Stimulated activated CD4-positive, alpha-beta T cell treated with anti-CD3 and anti-CD28 coated beads, Interleukin-12 subunit alpha, Interleukin-12 subunit beta, amount 100 ng/mL, for 24 hours (primary cell): ENCODE measurements at places on chromosomes 6 and 20.
A peak's percentile ranks its signal among the peaks of the same experiment; 100 is the strongest.

DNA sequence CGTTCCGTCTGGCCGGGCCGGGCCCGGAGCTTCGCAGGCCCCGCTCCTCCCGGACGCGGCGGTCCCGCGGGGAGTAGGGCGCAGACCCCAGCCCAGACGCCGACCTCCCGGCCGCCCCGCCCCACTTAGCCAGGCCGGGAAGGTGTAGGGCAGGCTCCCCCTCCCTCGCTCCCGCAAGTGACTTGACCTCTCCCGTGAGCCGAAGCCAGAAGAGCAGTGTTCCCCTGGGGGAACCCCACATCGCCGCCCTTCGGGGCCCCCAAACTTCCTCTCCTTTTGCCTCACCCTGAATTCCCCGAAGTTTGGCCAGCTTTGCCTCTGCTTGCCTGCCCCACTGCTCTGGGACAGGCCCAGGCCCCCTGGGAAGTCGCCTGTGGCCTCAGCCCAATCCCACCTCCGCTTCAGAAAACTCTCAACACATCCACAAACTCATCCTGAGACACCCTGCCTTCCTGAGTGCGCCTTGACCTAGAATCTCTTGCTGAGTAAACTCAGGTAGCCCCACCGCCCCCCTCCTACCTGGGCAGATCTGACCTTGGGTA, 524 bp upstream of the NOL4L start:
- no peak for DNase-seq

DNA sequence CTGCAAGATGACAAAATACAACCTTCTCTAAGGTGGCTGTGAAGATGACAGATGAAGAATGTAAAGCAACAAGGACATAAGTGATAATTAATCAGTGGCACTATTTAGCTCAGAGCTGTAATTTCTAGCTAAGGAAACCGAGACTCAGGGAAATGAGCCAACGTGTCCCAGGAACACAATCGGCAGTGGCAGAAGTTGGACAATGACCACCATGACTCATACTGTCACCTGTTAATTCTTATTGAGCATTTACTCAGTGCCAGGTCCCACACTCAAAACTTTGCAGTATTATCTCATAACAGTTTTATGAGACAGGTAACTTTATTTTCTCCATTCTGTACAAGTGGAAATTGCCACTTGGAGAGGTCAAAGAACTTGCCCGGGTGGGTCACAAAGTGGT, 55.8 kb downstream of the LAMA4 start:
- no peak for DNase-seq

- DNase-seq: no peak
Observed at GRCh38 chr6:164005004-164005711, 590.6 kb downstream of the QKI start.

DNA sequence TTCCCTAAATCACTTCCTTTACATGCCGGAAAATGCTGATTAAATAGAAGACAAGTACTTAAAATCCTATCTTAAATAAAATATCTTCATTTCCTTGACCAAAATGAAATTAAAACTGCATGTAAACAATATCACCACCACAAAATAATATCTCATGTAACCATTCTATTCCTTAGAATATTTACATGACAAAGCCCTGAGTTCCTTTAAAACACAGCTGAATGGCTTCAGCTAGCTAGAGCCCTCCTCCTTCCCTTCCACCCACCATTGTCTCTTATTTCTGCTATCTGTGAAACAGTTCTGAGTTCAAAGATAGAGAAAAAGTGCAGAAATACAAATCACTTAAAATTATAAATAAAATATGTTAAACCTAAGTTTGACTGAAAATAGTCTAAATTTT, 103.1 kb downstream of the HIVEP2 start:
- no peak for DNase-seq

GRCh38 chr6:111800259-111800765, 72.9 kb downstream of the FYN start:
- no peak for DNase-seq

GRCh38 chr6:68880050-68880813, 245.2 kb downstream of the ADGRB3 start:
- DNase-seq: no peak

DNA sequence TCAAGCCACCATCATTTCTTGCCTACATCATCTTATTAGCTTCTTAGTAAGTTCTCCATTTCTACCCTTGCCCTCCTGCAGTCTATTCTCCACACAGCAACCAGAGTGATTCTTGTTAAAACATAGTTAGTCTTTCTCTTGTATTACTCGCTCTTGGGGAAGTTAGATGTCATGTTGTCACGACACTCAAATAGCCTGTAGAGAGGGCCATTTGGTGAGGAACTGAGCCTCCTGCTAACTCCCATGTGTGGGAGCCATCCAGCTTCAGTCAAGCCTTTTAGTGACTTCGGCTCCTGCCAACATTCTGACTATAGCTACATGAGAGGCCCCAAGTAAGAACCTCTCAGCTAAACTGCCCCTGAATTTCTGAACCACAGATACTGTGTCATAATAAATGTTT, 395.4 kb downstream of the CDC5L start:
- DNase-seq: no peak

DNA sequence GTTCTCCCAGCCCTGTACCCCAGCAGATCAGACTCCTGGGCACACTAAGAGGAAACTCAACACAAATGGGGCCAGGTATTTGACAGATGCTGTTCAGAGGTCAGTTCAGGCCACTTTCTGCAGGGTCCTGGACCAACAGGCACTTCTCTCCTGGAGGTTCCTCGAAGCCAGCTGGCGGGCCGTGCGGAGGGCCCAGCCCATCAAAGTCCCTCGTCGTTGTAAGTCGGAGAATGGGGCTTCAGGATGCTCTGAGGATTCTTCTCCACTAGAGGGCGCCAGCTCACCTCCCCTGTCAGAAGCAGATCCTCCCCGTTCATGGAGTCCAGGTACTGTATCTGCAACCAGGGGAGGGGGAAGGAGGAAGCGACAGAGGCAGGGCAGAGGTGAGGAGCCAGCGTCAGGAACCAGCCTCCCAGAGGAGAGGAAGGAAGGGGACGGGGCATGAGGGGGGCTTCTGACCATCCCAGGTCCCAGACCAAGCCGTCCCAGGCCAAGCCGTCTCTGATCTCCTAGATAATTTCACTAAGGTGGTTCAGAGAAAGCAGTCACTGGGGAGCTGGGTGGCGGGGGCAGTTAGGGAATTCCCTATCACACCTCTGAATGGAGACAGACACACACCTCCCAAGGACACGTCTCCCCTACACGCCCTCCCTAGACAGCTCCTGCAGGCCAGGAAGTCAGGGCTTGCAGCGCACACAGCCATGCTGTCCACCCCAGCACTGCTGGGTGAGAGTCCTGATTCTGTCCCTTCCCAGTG, 11.7 kb upstream of the FAM83C start:
- peak; percentile 73 for DNase-seq

DNA sequence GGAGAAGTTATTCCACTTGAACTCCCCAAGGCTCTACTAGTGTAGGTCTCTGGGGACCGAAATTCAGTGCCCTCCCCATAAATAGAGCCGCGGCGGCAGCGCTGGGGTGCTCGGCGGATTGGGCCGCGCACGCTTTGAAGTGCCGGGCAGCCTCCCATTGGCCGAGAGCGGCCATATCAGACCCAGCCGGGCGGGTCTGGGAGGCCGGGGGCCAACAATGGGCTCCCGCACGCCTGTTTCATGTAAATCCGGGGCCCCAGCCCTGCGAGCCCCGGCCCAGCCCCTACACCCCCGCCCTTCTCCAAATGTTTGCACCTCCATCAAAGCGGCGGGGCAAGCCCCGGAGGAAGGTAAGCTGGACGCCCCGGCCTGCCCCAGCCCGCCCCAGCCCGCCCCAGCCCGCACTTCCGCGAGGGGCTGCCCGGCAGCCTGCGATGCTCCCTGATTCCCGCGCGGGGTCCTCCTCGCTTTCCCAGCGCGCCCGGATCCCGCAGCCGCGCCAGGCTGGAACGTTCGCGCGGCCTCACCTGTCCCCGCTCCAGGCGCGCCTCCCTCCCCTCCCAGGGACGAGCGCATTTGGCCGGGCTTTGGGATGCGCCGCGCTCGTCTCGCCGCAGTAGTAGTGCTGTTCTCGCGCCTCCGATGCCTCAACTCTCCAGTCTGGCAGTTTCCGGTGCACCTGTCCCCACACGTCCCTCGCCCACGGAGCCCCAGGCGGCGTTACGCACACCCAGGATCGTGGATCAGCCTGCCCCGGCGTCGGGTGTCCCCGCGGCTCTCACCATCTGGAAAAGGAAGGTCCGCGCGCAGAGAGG, at the start of gene TBXT:
Gene TBXT (minus strand): TSS at position 51 of the 815 bp plus-strand sequence. CDS start 260 bp downstream, outside the sequence.
- DNase-seq: no peak

GRCh38 chr6:92806254-92806653, 613.1 kb downstream of the EPHA7 start:
- no peak for DNase-seq

GRCh38 chr6:136656121-136656520, 105.9 kb upstream of the MAP7 start:
- DNase-seq: no peak

DNA sequence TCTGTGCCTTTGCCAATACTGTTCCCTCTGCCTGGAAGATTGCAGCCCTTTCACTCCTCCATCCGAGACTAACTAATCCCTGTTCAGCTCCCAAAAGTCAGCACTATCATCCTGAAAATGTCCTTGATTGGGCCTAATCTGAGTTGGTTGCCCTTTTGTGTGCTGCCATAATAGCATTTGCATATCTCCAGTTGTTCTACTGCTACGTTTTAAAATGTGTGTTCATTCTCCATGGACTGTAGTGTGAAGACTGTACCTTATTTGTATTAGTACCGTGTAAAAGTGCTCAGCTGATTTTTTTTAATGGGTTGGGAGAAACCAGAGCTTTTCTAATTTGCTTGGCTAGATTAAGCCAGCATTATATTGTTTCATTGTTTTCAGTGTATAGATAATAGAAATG, 401.3 kb downstream of the LAMA2 start:
- no peak for DNase-seq

GRCh38 chr6:126064257-126064747, 78.0 kb downstream of the TRMT11 start:
- DNase-seq: no peak

- no peak for DNase-seq
Observed at GRCh38 chr6:51996296-51996947, 91.0 kb downstream of the PKHD1 start.
